ENCODE measurements at places on chromosomes 12 and 14.

- no peak for DNase-seq
These were observed 238.5 kb downstream of the GPHN start for GRCh38 chr14:66746316-66747006.

DNA sequence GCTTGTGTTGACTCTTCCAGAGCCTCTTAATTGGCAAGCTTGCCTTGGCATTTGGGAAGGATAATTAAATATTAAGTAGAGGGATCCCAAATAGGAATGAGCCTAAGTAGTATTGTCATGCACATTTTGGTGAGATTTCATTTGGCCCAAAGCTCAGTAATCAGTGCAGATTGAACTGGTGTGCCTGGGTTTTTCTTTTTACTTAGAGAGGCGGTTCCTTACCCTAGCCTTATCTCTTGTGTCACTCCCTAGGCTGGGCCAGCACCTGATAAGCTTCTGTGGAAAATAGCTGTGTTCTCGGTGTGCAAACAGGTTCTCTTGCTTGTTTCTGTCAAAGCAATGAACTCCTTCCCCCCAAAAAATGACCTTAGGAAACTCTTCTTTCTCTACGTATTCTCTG lies 9.3 kb upstream of the B4GALNT3 start:
- DNase-seq: no peak

DNA sequence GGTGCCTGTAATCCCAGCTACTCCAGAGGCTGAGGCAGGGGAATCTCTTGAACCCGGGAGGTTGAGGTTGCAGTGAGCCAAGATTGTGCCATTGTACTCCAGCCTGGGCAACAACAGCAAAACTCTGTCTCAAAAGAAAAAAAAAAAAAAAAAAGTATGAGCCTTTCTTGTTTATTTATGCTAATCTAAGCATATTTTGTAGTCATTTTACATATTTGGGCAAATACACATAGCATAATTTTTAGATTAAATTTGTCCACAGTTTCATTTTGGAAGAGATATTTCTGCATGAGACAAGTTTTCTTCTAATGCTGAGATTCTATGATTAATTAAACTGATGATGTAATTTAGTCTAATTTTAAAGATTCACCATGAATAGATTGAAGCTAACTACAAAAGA lies 494.4 kb downstream of the TMTC2 start:
- no peak for DNase-seq

DNA sequence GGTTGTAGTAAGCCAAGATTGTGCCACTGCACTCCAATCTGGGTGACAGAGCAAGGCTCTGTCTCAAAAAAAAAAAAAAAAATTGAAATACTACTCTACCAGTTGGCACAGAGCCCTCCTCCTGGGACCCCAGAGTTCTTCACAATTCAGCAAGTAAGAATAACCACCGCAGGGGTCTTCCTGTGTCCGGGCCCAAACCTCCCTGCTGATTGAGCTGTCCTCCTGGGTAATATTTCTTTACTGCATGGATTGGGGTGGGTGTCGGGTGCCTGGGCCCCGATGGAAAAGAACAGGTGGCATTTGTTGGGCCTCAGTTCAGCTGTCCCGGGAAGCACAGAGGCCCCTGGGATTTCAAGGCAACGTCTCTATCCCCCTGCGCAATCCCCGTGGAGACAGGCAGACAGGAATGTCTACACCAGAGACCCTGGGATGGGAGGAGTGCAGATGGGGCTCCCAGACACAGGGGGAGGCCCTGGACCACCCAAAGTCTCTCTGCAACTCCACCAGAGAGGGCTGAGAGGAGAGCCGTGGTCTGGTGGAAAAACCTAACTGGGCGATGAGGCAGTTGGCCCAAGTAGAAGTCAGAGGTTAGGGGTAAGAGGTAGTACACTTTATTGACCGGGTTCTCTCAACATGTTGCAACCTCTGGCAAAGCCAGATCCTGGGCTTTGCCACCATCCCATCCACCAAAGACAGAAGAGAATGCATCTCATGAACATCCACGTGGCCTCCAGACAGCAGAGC lies 32.7 kb upstream of the VPS37B start:
- DNase-seq: no peak

- no peak for DNase-seq
These were observed 107.6 kb downstream of the KLHL28 start for GRCh38 chr14:44854114-44854513.

GRCh38 chr14:33525626-33526025 lies 425.2 kb downstream of the EGLN3 start:
- DNase-seq: no peak

GRCh38 chr12:44851586-44851985 lies 24.5 kb downstream of the NELL2 start:
- DNase-seq: no peak

GRCh38 chr12:93297536-93297935 lies 80.2 kb upstream of the NUDT4 start:
- DNase-seq: no peak

- peak; percentile 31 for DNase-seq
These were observed 536 bp upstream of the DAAM1 start for GRCh38 chr14:59187802-59188460.

DNA sequence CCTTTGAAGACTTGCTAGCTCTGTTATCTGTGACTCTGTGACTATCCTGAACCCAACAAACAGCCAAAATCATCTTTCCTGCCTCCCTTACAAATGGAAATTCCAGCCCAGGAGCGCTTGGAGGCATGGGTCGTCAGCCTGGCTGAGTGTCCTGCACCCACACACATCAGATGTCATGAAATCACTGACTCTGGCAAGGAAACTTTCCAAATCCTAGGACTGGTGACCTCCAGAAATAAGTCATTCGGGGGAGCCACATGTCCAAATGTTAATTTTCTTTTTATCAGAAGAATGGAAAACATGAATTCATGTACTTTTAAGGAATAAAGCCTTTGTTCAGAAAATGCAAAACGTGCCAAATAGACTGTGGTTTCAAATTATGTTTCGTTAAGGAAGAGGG lies 96.3 kb upstream of the EVL start:
- DNase-seq: no peak

DNA sequence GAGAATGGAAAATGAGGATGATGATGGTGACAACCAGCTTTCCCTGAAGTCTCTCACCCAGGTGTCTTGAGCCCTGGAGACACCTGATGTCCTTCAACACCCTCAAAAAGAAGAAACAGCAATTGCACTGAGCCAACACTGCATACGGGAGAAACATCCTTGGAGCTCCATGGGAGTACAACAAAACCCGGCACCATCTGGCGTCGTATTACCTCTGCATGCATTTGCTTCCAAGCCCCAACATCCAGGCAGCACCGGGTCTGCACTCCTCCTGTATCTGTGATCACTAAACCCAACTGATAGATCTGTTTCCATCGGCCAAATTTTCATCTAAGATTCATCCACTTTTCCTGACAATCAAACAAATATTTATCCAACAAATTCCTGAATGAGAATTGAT lies 249.9 kb downstream of the DPF3 start:
- no peak for DNase-seq

- no peak for DNase-seq
These were observed 23.6 kb downstream of the ZNF664 start for GRCh38 chr12:123996581-123996980.

DNA sequence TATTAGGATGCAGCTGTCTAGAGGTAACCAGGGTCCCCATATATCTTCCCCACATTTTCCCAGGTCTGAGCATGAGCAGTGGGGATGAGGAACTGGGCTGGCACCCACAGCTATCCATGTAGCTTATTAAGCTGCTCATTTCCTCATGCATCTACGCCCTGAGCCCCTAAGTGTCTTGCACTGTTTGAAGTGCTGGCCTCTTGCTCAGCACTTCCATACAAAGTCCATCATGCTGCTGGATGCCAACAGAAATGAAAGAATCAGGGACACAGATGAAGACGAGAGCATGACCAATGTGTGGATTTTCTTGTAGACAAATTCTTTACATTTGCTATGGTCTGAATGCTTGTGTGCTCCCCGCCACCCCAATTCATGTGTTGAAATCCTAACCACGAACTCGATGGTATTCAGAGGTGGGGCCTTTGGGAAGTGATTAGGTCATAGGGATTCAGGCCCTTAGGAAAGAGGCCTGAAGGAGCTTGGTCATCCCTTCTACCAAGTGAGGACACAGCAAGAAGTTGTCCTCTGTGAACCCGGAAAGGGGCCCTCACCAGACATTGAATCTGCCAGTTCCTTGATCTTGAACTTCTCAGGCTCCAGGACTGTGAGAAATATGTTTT lies 54.5 kb downstream of the C12orf75 start:
- DNase-seq: no peak

GRCh38 chr14:82003426-82003825 lies 469.8 kb upstream of the SEL1L start:
- DNase-seq: no peak

DNA sequence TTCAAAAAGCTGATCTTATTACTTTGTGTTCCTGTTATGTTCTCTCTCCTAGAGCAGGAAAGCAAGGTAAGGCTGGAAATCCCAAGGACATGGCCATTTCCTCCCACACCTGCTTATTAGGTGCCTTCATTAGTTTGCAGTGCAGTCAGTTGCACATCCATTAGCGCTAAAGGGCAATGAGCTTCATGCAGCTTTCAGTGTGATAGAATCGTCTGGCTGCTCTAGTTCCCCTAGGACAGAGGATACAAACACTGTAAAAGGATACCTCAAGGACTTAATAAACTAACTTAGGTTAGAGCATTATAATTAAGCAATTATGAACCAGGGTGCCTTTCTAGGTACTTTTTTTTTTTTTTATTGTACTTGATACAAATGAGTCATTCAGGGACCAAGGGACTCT lies 21.1 kb downstream of the TMEM117 start:
- DNase-seq: no peak

DNA sequence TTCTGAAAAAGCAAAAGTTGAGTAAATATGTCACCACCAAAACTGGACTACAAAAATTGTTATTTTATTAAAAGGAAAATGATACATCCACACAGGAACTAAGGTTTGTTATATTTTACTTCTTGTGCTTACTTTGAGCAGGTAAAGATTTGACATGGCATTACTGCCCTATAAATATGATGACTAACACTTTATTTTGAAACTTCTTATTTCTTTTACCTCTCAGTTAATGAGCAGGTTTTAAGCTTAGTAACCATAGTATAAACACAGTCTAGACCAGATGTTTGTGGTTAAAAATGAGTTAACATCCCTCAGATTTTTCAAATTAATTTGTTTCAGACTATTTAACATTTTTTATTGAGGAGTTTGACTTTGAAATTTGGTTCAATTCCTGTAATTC lies 862.5 kb upstream of the USP15 start:
- DNase-seq: no peak

- no peak for DNase-seq
These were observed 13.6 kb upstream of the ETFBKMT start for GRCh38 chr12:31645924-31646323.

DNA sequence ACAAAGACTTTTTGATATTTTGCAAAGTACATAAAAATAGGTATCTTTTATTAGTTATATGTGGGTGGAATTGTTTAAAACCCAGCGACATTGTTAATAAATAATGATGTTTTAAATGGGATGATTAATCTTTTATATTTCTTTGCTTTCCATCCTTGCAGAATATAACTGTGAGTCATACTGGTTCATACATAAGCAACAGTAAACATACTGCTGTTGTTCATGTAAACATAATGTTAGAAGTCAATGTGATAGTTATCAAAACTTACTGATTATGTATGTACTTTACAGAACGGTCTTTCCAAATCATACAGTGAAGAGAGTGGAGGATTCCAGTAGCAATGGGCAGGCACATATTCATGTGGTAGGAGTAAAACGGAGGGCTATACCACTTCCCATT lies 119.8 kb downstream of the ARID2 start:
- DNase-seq: no peak

- peak; percentile 20 for DNase-seq
These were observed 7.1 kb downstream of the SNRNP35 start for GRCh38 chr12:123465084-123465483.

GRCh38 chr12:48061938-48062719 lies 43.8 kb downstream of the SENP1 start:
- no peak for DNase-seq

- no peak for DNase-seq
These were observed 37.4 kb downstream of the SH2B3 start for GRCh38 chr12:111443086-111443485.

DNA sequence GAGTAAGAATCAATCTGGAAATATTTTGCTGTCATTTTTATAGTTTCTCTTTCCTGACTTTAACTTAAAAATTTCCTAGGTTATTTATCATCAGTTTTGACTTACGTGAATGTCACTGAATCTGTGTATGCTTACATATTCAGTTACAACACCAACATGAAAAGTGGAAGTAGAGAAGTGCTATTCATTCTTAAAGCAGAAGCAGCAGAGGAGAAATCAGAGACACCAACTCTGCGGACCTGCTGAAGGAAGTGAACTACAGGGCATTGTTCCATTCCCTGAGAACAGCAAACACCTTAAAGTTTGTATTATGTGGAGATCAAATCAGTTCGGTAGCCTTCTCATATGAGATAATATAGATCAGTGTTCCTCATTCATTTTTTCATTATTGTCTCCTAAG lies 34.1 kb downstream of the RAD51B start:
- no peak for DNase-seq

DNA sequence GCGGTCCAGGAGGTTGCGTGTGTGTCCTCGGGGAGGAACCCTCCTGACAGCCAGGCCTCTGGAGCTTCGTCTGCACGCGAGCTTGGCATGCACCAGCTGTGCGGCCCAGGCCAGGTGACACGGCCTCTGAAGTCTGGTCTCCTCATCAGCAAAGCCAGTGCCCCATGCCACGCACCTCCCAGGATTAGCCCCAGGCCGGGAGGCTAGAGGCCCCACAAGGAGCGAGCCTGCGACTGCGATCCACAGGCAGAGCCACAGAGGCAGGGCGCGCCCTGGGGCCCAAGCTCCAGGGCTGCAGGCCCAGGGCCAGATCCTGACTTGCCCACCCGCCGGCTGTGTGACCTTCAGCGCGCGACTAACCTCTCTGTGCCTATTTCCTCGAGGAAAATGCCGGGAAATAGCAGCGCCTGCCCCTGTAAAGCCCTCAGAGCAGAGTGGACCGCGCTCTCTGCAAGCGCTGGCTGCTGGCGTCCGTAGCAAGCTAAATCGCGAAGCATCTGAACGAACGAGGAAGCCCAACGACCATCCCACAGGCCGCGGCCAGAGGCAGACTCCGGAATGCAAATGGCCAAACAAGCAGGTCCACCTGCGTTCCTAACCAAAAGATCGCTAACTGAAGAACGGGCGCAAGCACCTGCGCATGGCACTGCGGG lies 492 bp upstream of the BTBD6 start:
- no peak for DNase-seq

DNA sequence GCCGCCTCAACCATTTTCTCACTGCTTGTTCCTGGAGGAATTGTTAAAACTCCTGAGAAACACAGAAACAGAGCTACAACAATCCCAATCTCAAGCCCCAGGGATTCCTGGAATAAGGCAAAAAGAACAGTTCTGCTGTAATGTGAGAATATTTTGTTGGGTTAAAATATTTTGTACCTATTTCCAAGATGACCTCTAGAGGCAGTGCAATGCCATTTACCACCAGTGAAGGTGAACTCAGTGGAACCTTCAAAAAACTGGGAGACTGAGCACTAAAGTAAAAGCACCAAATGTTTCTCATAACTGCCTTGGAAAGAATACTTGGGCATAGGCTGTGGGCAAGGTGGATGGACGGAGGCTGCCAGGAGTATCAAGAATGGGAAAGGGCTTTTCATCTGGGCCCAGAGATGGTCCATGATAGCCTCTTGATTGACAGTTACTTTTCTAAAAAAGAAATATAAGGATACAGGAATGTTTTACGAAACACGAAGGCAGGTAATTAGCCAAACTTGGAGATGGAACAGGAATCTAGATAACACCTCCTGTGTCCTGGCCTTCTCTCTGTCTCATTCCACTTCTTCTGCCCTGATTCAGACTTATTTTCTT lies 334.0 kb upstream of the FLRT2 start:
- no peak for DNase-seq

Data from NCI-H2029 (cell line).